ENCODE measurements at places on chromosomes 3 and 15.

- no peak for DNase-seq
These were observed 10.3 kb downstream of the CTNNB1 start for GRCh38 chr3:41209646-41210045.

DNA sequence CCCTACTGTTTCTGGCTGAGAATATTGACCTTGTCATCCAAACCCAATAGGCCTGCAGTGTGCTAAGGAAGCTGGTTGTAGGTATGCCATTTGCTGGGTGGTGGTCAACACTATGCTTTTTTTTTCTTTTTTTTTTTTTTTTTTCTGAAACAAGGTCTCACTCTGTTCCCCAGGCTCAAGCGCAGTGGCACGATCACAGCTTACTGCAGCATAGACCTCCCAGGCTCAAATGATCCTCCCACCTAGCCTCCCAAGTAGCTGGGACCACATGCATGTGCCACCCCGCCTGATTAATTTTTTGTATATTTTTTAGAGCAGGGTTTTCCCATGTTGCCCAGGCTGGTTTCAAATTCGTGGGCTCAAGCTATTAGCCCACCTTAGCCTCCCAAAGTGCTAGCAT, 35.7 kb upstream of the RHO start:
- DNase-seq = no peak

- DNase-seq = no peak
These were observed 4.3 kb downstream of the EPHB1 start for GRCh38 chr3:134799393-134799792.

GRCh38 chr3:124529826-124530571, 200.3 kb upstream of the UMPS start:
- no peak for DNase-seq

DNA sequence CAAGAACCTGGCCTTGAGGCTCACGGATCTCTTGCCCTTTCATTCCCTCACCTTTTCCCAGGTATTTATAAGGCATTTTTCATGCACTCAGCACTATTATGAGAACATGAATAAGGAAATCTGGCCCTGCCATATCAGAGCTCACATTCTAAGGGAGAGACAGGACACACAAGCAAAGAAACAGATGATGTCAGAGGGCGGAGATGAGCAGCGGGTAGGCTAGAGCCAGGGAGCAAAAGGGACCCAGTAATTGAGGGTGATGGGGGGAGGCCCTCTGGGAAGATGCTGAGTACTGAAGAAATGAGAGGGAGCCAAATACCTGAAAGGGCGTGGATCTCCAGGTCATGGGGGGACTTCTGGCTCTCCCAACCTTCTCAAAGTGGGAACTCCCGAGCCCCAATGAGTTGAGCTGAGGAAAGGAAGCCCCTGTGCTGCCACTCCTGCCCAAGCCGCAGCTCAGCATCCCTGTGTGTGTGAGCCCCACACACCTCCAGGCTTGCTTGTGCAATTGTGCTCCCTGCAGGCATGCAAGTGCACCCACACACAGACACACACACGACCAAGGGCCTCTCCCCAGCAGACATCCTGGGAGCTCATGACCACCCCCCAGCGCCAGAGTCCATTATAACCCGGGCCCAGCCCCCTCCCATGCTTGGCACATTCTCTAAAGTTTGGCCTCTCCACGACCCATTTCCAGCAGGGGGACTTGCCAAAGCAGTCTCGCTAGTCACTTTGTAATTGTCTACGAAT, 81.4 kb upstream of the PXYLP1 start:
- peak; percentile 67 for DNase-seq

DNA sequence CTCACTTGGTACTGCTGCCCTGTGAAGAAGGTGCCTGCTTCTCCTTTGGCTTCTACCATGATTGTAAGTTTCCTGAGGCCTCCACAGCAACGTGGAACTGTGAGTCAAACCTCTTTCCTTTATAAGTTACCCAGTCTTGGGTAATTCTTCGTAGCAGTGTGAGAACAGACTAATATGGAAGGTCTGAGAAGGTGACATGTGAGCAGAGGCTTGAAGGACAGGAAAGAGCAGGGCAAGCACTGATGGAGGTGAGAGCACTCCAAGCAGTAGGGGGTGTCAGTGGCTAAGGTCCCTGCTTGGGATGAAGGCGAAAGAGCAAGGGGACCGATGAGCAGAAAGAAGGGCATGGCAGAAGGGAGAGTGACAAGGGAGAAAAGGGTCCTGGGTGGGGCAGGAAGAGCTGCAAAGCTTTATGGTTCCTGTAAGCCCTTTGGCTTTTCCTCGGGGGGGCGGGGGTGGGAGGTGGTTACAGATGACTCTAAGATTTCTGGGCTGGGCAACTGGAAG, 3.5 kb downstream of the EIF4E3 start:
- no peak for DNase-seq

GRCh38 chr15:52221730-52222129, 30.5 kb upstream of the GNB5 start:
- no peak for DNase-seq

GRCh38 chr3:101995371-101996046, 146.2 kb downstream of the NFKBIZ start:
- DNase-seq = no peak

DNA sequence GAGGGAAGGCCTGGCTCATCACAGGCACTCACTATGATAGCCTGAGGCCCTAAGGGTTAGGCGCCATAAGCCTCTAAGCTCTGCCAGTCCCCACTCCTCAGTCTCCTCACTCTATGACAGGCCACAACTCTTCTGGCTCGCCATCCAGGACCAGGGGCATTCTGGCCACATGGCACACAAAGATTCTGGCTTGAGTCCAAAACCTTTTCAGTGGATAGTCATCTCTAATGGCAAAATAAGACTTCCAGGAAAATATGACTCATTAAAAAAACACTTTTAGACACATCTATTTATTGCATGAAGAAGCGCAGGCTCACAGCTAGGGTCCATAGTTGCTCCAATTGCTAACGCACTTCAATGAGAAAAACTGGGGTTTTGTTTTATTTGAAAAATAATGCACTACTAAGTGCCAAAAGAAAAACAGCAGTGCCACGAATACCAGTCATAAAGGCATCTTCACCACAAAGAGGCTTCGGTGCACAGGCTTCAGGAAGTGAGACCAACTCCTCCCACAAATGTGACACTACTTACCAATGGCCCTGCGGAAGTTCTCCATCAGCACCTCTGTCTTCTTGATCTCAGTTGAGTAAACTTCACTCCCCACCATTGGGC, 11.1 kb downstream of the RUVBL1 start:
- DNase-seq = no peak

GRCh38 chr3:45188719-45189659, 37.1 kb downstream of the TMEM158 start:
- no peak for DNase-seq

DNA sequence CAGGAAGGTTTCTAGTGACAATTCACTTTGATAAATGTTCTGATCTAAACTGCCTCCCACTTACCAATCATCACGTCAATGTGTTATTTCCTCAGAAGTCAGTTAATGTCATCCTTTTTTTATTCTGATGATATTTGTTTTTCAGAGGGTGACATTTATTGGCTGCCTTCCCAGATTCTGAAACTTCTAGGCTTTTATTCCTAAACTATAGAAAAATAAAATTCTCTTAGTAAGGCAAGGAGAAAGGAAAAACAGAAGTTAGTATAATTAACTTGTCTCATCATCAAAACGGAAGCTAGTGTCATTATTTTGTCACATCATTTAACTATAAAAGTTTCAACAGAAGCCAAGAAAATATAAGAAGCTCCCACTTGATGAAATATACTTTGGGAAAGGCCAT, 100.0 kb upstream of the C3orf80 start:
- DNase-seq = no peak

DNA sequence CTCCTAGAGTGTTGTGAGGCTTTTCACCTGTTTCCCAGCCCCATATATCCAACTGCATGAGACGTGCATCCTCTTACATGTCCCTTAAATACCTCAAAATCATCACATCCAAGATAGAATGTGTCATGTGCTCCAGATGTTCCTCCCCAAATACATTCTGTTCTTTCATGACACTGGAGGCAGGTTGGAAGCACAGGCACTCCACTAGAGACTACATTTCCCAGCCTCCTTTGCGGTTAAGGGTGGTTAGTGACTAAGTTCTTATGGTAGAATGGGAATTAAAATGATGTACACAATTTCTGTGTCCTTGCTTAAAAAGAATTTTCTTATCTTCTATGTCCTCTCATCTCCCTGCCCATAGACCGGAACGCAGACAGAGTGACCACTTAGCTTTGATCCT, 34.3 kb downstream of the TMEM40 start:
- DNase-seq = no peak

DNA sequence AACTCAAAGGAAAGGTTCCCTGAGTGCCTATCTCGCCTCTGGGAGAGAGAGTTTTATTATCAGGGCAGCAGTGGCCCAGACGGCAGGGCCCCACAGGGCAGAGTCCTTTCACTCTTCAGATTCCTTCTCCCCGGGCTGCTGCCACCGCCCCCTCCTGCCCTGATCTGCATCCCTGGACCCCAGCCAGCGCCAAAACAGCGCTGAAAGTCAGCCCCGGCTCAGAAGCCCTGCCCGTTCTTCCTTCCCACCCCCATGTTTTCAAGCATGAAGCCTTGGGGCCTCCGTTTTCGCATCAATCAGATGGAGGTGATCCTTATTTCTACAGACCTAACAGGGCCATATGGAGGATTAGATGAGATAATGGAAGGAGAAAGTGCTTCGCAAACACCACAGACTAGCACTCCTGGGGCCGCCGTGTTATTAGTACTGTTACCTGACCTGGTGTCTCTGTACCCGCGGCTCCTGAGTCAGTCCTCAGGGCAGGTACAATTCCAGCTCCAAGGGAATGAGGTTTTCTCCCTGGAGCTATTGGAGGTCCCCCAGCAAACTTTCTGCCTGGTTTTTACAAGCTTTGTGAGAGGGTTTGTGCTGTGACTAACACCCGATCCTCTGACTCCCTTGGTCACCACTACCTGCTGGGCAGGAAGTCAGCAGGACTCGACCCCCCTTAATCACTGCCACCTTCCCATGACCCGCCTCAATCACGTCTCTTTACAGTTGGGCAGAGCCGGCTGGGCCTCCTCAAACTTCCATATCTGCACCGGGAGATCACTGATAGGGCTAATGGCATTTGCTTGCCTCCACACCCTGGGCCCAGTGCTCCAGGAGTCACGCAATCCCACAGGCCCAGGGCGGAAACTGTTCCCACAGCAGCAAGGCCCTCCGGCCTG, 39.5 kb upstream of the TSEN2 start:
- no peak for DNase-seq

DNA sequence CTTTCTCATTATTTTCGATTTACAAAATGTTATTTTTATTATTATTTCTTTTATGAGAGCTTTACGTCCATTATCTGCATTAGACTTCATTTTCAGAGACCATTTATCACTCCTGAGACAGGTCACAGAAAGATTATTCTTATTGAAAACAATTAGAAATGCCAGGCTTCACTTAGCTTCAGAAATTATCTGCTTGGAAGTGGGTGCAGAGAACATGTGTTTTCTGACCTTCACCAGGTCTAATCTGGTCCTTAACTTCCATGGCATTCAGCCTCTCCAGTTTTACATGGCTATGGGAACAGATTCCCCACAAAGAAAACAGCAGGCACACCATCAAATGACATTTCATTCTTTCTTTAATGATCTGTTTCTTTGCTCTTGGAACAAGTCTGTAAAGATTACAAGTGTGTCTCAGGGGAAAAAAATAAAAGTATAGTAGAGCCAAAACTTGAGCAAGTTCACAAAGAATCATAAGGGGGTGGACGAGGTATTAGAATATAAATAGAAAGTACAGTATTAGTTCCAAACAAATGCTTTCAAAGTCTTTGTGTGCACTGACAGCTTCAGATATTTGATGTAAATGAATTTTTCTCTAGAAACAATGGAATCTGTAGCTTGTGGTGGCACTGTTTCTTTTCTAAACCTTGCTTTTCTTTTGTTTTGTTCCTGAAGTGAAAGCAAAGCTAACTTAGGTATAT, 294.2 kb upstream of the MEIS2 start:
- no peak for DNase-seq

GRCh38 chr3:120170223-120170622, 76.0 kb upstream of the GSK3B start:
- no peak for DNase-seq

- DNase-seq = no peak
These were observed 95.1 kb upstream of the MELTF start for GRCh38 chr3:197124713-197125112.

DNA sequence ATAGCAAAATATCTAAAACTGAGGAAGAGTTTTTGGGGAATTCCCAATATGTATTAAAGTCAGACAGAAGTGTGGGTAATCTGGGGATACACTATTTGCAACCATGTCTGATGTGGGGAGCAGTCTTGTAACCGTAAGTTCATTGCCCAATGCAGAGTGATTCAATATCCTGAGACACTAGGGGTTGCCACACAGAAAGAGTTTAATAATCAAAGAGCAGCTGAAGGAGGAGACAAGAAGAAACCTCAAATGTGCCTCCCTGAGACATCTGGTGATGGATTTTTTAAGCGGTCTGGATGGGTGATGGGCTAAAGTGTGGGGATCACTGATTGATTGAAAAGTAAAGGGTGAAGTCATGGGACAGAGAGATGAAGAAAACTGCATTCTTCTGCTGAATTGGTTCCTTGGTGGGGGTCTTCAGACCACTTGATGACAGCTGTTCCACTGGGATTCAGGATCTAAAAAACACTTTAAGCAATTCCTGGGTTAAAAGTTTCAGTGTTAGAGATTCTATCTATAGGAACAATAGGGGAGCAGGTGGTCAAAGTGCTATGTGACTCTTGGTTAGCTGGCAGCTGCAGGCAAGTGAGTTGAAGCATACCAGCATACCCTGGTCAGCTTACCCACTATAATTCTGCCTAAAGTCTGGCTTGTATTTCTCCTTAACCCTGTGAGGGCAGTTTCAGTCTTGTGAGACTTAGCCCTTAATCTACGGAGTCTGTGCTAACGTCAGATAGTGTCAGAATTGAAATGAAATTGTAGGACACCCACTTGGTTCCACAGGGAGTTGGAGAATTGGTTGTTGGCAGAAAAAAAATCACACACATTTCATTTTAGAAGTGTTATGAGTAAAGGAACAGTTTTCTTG, 425.9 kb upstream of the TGFBR2 start:
- DNase-seq = peak; percentile 29

GRCh38 chr3:24185738-24186384, 240.8 kb downstream of the NR1D2 start:
- DNase-seq = no peak

DNA sequence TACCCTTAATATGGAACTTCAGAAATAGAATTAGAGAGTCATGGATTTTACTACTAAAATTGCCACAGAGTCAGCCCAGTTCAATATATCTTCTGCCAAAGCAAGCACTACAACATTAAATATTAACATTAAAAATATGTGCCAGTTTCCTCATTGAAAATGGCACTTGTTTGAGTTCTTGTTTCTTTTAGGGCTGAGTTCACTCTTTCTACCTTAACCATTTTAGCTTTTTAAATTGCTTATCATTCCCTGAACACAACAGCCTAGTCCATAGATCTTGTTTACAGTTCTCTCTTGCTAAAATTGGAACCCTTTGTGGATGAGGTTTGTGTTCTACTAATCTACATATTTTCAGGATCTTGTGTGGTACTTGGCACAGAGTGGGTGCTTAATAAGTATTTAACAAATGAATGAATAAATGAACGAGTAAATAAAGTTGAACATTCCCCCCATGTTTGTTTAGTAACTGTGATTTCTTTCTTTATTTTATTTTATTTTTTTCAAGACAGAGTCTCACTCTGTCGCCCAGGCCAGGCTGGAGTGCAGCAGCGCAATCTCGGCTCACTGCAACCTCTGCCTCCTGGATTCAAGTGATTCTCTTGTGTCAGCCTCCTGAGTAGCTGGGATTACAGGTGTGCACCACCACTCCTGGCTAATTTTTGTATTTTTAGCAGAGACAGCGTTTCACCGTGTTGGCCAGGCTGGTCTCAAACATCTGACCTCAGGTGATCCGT, 46.0 kb upstream of the SLC7A14 start:
- DNase-seq = no peak

All from lower leg skin (tissue), 4 donors.